SW480 (cell line): ENCODE measurements at places on chromosomes 16 and 17.
A peak's percentile ranks its signal among the peaks of the same experiment; 100 is the strongest.

GRCh38 chr16:80273635-80274538, 266.9 kb upstream of the DYNLRB2 start:
- DNase-seq = peak; percentile 15

DNA sequence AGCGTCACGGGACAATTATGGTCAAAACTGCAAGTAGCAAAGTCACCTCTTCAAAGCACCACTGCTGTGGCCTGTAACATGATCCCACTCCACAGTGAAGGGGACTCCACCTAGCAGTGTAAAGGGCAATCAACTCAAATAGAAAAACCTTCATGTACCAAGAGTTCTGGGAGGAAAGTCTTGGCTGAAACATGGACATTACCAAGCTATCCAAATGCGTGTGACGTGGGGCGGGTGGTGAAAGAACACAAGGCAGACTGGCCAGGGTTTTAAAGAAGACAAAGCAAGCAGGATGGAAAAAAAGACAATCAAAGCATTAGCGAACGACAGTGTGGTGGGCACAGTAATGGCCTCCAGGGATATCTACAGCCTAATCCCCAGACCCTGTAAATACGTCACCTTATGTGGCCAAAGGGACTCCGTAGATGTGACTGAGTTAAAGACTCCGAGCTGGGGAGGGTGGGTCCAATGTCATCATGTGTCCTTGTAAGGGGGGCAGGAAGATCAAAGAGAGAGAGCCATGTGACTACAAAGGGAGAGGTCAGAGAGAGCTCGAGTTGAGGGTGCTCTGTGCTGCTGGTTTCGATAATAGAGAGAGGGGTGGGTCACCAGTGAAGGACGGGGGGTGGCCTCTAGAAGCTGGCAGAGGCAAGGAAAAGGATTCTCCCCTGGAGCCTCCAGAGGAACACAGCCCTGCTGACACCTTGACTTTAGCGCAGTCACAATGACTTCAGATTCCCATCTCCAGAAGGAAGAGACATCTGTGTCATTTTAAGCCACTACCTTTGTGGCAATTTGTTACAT, 6.0 kb downstream of the HSDL1 start:
- DNase-seq = peak; percentile 96

GRCh38 chr17:28864991-28865849, 10.4 kb downstream of the ERAL1 start:
- DNase-seq = no peak

GRCh38 chr16:67936880-67937605, 393 bp upstream of the PSMB10 start:
- no peak for DNase-seq
